ENCODE measurements at places on chromosomes 12 and 14.

DNA sequence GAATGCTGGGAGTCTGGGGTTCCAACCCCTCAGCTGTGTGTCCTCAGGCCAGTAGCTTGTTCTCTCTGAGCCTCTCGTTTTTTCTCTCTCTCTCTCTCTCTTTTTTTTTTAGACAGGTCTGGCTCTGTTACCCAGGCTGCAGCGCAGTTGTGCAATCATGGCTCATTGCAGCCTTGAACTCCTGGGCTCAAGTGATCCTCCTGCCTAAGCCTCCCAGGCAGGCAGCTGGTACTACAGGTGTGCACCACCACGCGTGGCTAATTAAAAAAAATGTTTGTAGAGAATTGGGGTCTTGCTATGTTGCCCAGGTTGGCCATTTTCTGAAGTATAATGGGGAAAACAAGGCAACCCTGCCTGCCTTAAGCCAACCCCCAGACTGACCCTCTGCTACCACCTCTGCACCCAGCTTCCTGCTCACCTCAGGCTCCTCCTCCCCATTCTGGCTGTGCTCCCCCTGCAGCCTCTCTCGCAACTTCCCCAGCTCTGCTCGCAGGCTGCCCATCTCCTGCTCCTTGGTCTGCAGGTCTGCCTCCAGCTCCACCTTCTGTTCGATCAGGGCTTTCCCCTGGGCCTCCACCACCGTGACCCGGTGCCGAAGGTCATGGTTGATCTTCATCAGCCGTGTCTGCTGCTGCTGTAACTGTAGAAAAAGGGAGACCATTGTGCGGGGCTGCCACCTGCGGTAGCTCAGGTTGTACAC is 35.2 kb downstream of the RILPL1 start:
- DNase-seq, result no peak

GRCh38 chr14:101495827-101496775 is 65.2 kb upstream of the DIO3 start:
- no peak for DNase-seq

DNA sequence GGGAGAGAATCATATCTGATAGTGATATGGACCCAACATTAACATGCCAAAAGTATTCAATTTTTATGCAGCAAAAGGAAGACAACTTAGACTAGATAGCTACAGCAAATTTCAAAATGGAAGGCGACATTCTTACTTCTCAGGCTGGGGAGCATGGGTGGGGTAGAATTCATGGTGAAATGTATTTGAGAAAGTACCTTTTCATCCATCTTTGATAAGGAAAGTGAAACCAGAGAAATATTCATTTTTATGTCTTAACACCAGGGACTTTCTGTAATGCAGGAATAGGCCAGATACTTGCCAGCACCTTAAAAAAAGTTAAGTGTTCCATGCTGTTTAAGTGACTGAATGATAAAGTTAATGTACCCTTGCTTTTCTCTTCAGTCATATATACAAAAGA is 13.4 kb downstream of the BTG1 start:
- no peak for DNase-seq

DNA sequence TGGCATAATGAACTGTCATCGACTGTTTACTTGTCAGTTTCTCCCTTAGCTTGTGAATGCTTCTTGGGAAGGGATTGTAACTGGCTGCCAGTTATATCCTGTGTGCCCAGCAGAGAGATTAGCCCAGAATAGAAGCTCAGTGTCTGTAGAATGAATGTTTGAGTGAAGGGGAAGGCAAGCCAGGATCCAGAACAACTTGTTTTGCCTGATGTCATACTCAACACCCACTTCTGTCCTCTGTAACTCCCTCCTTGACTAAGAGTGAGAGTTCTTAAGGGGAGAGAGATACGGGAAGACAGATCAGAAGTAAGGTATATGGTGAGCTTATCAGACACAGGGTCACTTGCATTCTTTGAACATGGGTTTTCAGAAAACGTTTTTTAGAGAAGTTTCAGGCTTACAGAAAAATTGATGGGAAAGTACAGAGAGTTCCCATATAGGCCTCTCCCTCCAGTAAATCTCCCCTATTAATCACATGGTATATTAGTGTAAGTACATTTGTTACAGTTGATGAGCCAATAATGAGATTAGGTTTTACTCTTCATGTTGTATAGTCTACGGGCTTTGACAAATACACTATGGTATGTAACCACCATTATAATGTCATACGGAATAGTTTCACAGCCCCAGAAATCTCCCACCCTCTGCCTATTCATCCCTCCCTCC is 5.6 kb upstream of the SPPL3 start:
- no peak for DNase-seq

DNA sequence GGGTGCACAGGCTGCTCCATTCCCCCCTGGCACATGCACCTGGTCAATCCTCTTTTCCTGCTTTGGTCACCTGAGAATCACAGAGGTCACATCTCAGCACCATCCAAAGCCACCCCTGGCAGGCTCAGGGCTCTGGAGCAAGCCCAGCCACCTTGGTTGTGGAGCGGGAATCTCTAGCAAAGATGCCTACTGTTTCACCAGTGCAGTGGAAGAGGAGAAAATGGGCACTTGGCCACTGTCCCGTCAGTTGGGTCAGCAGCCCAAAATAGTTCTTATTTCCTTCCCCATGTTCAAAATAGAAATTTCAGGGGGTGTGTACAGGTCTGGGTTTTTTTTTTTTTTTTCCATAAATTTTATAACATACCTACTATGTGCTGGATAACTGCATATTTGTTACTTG is 18.3 kb downstream of the RTL1 start:
- no peak for DNase-seq

GRCh38 chr12:57543581-57543980 is 3.4 kb downstream of the DCTN2 start:
- DNase-seq, result no peak

- DNase-seq, result peak; percentile 72
Measured at GRCh38 chr12:122825773-122826724, 9.2 kb upstream of the HIP1R start.

DNA sequence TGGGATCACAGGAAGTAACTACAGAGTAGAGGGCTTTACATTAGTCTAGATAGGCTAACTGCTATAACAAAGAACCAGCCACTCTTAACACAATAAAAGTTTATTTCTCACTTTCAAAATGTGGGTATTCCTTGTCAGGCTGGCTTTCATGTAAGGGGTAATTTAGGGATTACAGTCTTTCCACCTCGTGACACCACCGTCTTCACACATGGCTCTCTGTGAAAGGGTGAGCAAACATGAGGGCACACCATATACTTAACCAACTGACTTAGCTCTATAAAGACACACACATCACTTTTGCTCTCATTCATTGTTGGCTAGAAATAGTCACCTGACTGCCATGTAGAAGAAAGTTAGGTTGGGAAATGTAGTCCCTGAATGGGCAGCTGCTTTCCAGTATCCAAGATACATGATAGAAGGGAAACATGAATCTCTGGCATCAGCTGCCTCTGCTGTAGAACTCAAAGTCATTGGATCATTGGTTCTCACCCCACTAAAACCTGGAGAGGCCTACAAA is 66.1 kb upstream of the CRY1 start:
- no peak for DNase-seq

DNA sequence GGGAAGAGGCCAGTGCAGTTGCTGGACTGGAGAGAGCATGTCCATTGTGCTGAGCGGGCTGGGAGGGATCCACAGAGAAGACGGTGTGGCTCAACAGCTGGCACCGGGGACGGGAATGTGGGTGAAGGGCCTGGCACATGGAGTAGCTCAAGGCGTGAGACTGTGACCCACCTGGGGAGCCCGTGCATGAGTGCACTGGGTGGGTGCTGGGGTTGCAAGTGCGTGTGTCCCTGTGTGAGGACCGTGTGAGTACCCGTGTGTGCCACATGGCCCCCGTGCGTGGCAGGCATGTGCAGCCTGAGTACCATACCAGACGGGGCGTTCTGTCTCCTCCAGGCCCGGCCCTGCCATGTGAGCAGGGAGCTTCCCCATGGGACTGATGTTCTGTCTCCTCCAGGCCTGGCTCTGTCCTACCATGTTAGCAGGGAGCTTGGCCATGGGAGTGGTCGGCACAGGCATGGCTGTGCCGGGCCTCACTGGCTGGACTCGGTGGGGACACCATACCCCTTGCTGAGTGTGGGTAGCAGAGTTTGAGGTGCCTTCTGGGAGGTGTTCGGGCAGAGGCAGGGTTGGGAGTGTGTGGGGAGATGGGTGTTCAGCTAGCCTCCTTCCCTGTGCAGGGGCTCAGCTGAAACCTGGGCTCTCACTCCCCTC is 234.4 kb downstream of the TMEM121 start:
- DNase-seq, result no peak

Measured in Caki2 (cell line).